ENCODE measurements at places on chromosomes 12 and 14.

DNA sequence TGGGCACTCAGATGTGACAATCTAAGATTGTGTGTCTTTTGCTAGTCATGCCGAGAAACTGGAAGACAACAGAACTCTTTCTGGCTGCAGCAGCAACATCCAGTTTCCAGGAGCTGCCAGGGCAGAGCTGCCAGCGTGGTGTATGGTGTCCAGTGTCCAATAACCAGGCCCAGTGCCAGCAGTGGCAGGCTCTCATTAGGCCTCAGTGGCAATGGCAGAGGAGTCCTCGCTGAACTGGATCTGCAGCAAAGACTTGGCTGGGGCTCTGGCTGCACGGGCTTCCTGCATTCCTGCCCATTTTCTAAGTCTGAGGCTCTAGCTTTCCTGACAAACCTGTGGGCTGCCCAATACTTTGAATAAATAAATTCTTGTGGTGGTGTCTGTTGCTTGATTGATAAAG lies 26.2 kb upstream of the PPM1A start:
- DNase-seq, result no peak

DNA sequence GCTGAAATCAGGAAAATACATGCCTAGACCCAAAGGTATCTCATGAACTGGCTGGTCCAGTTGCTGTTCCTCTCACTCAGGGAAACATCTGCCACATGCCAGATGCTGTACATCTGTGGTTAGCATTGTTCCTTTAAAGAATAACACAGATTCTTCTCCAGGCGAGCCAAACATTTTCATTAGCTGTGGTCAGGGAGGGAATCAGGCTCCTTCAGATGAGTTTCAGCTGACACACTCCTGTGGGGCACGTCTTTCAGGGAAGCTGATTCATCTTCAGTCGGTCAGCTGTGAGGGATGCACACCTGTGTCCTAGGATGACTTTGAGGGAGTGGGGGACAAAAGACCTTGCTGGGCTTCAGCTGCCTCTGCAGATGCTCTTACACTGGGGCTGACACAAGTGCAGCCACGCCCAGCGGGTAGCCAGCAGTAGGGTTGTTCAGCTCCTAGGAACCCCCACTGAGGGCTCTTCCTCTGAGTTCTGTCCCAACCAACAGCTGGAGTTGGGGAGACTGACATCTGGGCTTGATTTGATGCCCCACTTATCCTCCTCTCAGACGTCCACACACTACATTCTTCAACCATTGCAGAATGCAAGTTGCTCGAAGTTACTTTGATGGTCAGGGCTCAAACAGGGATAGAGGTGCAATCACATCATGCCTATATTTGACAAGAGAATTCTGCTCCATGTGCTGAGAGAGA lies 155.0 kb downstream of the NUAK1 start:
- DNase-seq, result no peak

DNA sequence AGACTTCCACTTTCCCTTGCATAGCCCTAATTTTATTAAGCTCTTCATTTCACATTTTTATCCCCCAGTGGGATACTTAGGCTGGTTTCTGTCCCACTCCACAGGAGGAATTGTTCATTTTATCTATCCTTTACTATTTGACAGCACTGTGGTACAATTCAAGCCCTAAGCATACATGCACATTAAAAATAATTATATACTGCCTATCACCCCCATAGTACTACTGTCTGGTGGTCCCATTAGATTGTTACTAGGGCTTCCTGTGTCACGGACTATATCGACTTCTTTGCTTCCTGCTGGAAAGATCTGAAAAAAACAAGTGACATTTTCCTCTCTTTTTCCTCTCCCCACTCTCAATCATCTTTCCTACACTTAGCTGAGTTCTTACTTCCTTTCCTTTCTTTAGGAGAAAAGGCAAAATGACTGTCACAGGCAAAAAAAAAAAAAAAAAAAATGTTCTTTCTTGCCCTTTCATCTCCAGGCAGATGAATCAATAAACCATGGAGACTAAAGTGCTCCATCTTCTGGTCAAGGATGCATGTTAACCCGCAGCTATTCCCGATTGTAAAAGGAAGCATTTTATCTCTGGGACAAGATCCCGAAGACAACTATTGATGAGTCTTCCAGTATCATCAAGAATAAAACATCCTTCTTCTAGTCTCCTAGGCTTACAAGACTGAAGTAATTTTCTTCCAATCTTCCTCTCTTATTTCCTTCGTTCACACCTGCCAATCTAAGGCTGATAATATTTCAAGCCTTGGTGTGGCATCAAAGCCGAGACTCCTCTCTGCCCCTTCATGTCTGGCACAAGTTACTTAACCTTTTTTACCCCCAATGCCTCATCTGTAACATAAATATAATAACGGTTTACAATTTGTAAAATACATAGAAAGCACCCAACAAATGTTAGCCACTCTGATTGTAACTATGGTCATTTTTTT lies 94.4 kb upstream of the PLEKHG7 start:
- DNase-seq, result no peak

DNA sequence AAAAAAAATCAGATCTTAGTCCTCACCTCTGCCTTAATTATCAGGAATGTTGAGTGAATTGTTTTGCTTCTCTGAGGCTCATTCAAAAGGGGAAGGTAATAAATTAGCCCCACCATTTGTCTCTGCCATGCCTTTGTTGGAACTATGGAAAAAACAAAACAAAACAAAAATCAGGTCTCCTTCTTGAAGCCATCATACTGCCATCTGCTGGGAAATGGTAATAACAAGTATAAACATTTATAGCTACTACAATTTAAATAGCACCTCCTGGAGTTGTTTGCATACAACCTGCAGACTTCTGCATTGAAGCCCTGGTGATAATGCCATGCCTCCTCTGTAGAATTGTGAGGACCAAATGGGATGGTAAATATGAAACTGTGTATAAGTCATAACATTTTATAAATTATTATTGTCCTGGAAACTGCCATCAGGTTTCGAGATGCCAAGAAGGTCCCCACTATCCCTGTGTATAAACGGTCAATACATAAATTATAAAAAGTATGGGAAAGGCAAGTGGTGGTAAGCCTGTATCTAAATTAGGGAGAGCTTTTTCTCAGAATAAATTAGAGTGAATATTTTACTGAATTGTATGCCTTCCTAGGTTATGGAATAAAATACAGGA lies 87.2 kb upstream of the FGD4 start:
- DNase-seq, result no peak
